ENCODE measurements at places on chromosomes 12 and 14.

GRCh38 chr12:123369229-123369628 is 4.6 kb upstream of the SBNO1 start:
- no peak for DNase-seq

GRCh38 chr14:32012571-32012970 is 64.5 kb upstream of the ARHGAP5 start:
- no peak for DNase-seq

DNA sequence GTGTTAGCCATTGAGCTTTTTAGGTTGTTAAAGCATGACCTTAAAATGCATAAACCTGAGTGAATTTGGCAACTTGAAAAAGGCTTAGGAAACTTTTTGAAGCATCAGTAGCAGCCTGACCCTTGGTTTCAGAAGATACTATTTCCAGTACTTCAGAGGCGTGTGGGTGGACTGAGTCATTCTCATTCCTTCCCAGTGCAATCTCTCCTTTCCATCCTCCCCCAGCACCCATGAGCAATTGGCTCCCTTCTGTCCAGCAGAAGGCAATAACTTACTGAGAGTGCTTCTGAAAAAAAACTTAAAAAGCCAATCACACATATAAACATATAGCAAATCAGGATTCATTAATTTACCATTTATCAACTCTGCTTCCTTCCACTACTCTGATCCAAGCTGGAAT is 299.3 kb upstream of the STXBP6 start:
- no peak for DNase-seq

GRCh38 chr12:103379670-103380069 is 116.1 kb downstream of the C12orf42 start:
- DNase-seq: no peak

Data from MV-4-11 (cell line).